ENCODE measurements at places on chromosomes 16 and 17.

DNA sequence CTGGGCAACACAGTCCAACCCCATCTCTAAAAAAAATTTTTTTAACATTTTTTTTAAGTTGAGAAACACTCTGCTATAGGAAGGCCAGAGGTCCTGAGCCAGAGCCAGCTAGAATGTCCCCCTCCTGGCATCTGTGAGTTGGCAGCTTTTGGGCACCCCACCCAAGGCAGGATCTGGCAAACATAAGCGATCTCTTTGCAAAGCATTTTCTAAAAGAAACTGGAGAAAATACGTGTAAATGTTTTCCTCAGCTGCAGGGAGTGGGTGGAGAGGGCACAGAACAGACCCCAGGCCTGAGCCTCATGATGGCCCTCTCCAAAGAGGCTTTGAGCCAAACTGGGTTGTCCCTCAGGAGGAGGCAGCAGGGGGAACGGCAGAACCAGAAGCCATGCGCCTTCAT, 11.7 kb downstream of the CAVIN1 start:
- no peaks in the 10 kb centered on the region for H3K36me3 ChIP-seq
- no peak overlapping the region for H3K27ac ChIP-seq
- no peaks in the 10 kb centered on the region for H3K27me3 ChIP-seq
- peaks cover 30% of the 10 kb centered on the region for H3K4me1 ChIP-seq
- no peak overlapping the region for H3K4me3 ChIP-seq

GRCh38 chr16:54633943-54634362, 296.7 kb upstream of the IRX5 start:
- DNase-seq = no peak
- no peaks in the 10 kb centered on the region for H3K36me3 ChIP-seq
- H3K27ac ChIP-seq = no peak overlapping the region
- no peak overlapping the region for H3K4me3 ChIP-seq
- peaks cover 17% of the 10 kb centered on the region for H3K27me3 ChIP-seq

DNA sequence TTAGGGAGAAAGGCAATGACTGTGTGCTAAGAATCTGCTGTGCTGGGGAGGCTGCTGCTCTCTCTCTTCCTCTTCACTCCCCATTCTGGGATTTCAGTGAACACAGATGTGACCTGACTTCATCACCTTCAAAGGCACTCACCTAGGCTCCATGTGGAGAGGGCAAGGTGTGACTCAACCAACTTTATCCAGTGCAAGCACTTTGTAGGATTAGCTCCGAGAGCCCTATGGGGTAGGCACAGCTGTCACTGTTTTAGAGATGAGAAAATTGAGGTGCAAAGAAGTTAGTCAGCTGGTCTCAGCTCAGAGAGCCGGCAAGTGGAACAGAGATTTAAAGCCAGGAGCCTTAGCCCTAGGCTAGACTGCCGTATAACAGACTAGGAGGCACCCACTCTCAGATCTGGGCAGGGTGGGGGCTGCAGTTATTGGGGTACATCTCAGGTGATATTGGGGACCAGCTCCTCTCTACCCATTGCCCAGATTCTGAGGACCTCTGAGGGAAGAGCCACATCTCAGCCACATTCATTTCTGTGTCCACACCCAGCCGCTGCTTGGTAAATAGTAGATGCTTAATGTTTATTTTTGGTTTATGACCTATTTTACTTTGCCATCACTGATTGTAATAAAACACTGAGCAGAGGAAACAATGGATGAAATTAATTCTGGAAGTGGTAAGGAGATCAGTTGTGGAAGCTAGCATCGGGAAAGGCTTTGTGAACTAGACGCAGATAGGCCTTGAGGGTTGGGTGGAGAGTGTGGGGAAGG, 138.8 kb downstream of the CCDC182 start:
- H3K4me1 ChIP-seq = peaks cover 87% of the 10 kb centered on the region
- H3K36me3 ChIP-seq = no peaks in the 10 kb centered on the region
- no peaks in the 10 kb centered on the region for H3K27me3 ChIP-seq
- no peak for DNase-seq

DNA sequence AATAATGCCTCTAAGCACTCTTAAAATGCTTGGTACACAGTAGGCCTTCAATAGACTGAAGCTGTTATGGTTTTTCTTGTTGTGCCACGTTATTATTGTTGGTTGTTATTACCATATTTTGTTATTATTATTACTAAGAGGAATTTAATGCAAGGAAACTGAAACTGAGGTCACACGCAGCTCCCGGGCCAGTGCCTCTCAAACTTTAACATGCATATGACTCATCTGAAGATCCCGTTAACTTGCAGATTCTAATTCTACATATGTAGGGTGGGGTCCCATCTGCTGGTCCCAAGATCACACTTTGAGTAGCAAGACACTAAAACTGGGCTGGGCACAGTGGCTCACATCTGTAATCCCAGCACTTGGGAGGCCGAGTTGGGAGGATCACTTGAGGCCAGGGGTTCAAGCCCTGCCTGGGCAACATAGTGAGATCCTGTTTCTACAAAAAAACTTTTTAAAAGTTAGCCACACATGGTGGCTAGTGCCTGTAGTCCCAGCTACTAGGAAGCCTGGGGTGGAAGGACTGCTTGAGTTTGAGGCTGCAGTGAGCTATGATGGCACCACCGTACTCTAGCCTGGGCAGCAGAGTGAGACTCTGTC, 888 bp downstream of the ACSM5 start:
- H3K27ac ChIP-seq = no peak overlapping the region
- no peaks in the 10 kb centered on the region for H3K4me1 ChIP-seq
- H3K36me3 ChIP-seq = no peaks in the 10 kb centered on the region
- no peak overlapping the region for H3K4me3 ChIP-seq

- no peak overlapping the region for H3K4me3 ChIP-seq
- no peaks in the 10 kb centered on the region for H3K36me3 ChIP-seq
- no peaks in the 10 kb centered on the region for H3K4me1 ChIP-seq
- H3K27ac ChIP-seq = no peak overlapping the region
Observed at GRCh38 chr17:36135465-36135864, 31.8 kb downstream of the CCL4 start.

DNA sequence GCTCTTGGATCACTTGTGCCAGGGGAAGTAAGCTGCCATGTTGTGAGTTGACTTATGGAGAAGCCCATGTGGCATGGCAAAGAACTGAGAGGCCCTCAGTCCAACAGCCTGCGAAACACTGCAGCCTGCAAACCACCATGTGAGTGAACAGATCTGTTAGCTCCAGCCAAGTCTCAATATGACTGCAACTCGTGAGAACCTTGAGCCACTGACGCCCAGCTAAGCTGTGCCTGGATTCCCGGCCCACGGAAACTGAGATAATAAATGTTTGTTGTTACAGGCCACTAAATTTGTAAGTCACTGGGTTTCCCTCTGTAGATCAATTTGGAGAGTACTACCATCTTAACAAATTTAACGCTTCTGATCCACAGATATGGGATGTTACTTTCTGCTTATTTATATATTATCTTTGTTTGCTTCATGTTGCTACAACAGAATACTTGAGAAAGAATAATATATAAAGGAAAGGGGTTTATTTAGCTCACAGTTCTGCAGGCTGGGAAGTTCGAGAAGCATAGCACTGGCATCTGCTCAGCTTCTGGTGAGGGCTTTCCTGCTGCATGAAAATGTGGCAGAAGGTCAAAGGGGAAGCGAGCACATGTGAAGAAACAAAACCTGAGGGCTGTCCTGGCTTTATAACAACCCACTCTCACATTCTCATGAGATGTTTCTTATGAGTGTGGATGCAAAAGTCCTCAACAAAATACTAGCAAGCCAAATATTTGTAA, 29.4 kb upstream of the ATP2A3 start:
- H3K4me3 ChIP-seq = no peak overlapping the region
- peaks cover 6% of the 10 kb centered on the region for H3K27me3 ChIP-seq

DNA sequence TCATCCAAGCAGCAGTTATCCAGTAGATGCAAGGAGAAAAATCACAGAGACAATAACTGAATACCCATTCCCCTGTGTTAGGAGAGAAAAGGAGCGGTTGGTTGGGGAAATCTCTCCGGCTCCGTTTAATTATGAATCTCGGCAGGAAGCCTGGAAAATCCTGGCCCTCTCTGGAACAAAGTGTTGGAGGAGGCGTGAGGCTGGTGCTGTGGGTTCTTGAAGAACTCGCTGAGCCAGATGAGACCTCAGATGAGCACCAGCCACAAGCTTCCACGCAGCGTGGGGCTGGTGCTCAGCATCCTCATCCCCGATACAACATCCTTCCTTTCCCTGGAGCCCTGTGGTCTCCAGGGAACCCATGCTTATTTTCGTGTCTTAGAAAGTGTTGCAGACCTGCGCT, 39.7 kb downstream of the CACNG4 start:
- H3K4me3 ChIP-seq = no peak overlapping the region
- no peaks in the 10 kb centered on the region for H3K36me3 ChIP-seq
- no peak overlapping the region for H3K27ac ChIP-seq
- H3K4me1 ChIP-seq = no peaks in the 10 kb centered on the region
- no peak for DNase-seq
- peaks cover 9% of the 10 kb centered on the region for H3K27me3 ChIP-seq

GRCh38 chr17:15999974-16000827, 577 bp downstream of the TTC19 start:
- H3K4me3 ChIP-seq = peak overlapping the region; percentile 90
- no peaks in the 10 kb centered on the region for H3K27me3 ChIP-seq
- peaks cover 47% of the 10 kb centered on the region for H3K4me1 ChIP-seq
- peaks cover 5% of the 10 kb centered on the region for H3K36me3 ChIP-seq
- no peak for DNase-seq

- peaks cover 10% of the 10 kb centered on the region for H3K36me3 ChIP-seq
- no peaks in the 10 kb centered on the region for H3K4me1 ChIP-seq
- no peak overlapping the region for H3K4me3 ChIP-seq
- no peak overlapping the region for H3K27ac ChIP-seq
Observed at GRCh38 chr17:8788998-8789397, 10.2 kb downstream of the MFSD6L start.

- H3K4me1 ChIP-seq = no peaks in the 10 kb centered on the region
- no peak for DNase-seq
- no peaks in the 10 kb centered on the region for H3K36me3 ChIP-seq
- no peak overlapping the region for H3K4me3 ChIP-seq
- peaks cover 20% of the 10 kb centered on the region for H3K27me3 ChIP-seq
Observed at GRCh38 chr17:9865586-9865985, 39.5 kb downstream of the RCVRN start.

DNA sequence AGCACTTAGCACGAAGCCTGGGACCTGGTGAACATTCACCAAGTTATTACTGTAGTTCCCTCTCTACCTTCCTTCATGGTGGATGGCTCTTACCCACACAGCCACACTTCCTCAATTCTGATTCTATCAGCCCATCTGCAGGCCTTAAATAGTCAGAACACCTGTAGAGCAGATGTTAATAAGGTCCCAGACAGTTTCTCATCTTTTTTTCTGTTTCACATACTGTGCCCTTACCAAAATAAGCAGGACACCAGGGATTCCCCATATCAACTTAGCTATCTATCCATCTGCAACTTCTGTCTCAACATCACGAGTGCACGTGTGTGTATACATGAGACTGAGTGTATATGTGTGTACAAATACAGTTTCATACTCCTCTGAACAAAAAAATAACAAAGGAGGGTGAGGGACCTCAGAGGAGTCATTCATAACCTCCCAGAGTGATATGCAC, 2.8 kb downstream of the RECQL5 start:
- peaks cover 23% of the 10 kb centered on the region for H3K4me1 ChIP-seq
- peaks cover 40% of the 10 kb centered on the region for H3K36me3 ChIP-seq
- no peaks in the 10 kb centered on the region for H3K27me3 ChIP-seq
- no peak overlapping the region for H3K4me3 ChIP-seq
- no peak overlapping the region for H3K27ac ChIP-seq

DNA sequence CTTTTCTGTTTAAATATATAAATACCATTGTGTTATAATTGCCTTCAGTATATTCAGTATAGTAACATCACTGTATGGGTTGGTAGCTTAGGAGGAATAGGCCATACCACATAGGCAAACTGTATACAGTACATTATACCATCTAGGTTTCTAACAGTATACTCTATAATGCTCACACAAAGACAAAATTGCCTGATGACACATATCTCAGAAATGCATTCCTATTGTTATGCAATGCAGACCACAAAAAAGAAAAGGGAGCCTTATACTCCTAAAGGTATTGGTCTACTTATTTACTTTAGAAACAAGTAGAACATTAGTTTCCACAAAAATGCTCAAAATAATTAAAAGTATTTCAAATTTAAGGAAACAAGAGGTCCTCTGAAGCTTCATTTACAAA, 47.9 kb downstream of the SETD6 start:
- H3K4me3 ChIP-seq = no peak overlapping the region
- H3K4me1 ChIP-seq = peaks cover 4% of the 10 kb centered on the region
- peak overlapping the region; percentile 51 for H3K27ac ChIP-seq
- no peaks in the 10 kb centered on the region for H3K27me3 ChIP-seq

DNA sequence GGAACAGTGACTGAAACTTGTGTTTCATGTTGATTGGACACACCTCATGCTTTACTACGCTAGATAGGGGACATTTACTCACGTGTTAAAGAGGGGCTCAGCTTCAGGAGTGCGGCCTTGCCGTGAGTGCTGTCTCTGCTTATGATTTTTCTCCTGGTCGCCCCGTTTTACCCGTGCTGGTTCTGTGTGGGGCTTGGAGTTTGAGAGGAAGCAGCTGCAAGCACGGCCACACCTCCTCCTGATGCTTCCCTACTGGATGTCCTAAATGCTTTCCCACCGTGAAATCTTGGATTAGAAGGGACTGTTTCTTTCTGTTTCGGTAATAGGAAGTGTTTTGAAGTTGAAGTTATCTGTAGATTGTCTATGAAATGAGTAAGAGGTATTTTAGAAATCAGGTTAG, 54.0 kb upstream of the ZNF750 start:
- H3K36me3 ChIP-seq = peaks cover 25% of the 10 kb centered on the region
- H3K4me1 ChIP-seq = peaks cover 28% of the 10 kb centered on the region
- peak overlapping the region; percentile 94 for H3K27ac ChIP-seq
- no peaks in the 10 kb centered on the region for H3K27me3 ChIP-seq

- no peak overlapping the region for H3K4me3 ChIP-seq
- no peaks in the 10 kb centered on the region for H3K36me3 ChIP-seq
- peaks cover 2% of the 10 kb centered on the region for H3K4me1 ChIP-seq
- no peaks in the 10 kb centered on the region for H3K27me3 ChIP-seq
- H3K27ac ChIP-seq = no peak overlapping the region
- DNase-seq = no peak
Observed at GRCh38 chr17:14451729-14452191, 150.9 kb downstream of the HS3ST3B1 start.

- H3K4me3 ChIP-seq = no peak overlapping the region
- no peaks in the 10 kb centered on the region for H3K4me1 ChIP-seq
- no peak overlapping the region for H3K27ac ChIP-seq
- no peaks in the 10 kb centered on the region for H3K27me3 ChIP-seq
- H3K36me3 ChIP-seq = no peaks in the 10 kb centered on the region
Observed at GRCh38 chr16:55543472-55543871, 23.0 kb upstream of the CAPNS2 start.

- DNase-seq = no peak
- H3K27me3 ChIP-seq = peaks cover 6% of the 10 kb centered on the region
- no peaks in the 10 kb centered on the region for H3K36me3 ChIP-seq
Observed at GRCh38 chr16:79298894-79299799, 301.4 kb downstream of the MAF start.

- peaks cover 10% of the 10 kb centered on the region for H3K4me1 ChIP-seq
- H3K36me3 ChIP-seq = peaks cover 12% of the 10 kb centered on the region
- H3K4me3 ChIP-seq = no peak overlapping the region
- DNase-seq = peak; percentile 27
- no peaks in the 10 kb centered on the region for H3K27me3 ChIP-seq
Observed at GRCh38 chr16:27355610-27356009, 41.8 kb downstream of the IL4R start.
